ENCODE measurements at places on chromosomes 16 and 17.

GRCh38 chr17:19958023-19958422 is 19.6 kb downstream of the AKAP10 start:
- no peak for DNase-seq

- no peak for DNase-seq
These were observed 160.4 kb downstream of the ABCA8 start for GRCh38 chr17:68794636-68795434.

- DNase-seq: no peak
These were observed 3.6 kb upstream of the WDR24 start for GRCh38 chr16:693766-694165.

GRCh38 chr17:78929908-78930775 is 5.0 kb upstream of the TIMP2 start:
- no peak for DNase-seq

- no peak for DNase-seq
These were observed 405 bp upstream of the CBLN1 start for GRCh38 chr16:49281843-49282642.

DNA sequence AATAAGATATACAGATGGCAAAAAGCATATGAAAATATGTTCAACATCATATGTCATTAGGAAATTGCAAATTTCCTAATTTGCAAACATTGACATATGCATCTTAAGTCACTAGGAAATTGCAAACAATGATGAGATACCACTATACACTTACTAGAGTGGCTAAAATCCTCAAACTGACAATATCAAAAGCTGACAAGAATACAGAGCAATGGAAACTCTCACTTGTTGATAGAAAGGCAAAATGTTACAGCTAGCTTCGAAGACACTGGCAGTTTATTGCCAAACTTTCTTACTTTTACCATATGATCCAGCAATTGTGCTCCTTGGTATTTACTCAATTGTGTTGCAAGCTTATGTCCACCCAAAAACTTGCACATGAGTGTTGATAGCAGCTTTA is 5.0 kb upstream of the IL4R start:
- DNase-seq: no peak

- no peak for DNase-seq
These were observed 27.8 kb upstream of the TMEM220 start for GRCh38 chr17:10757647-10758046.

All from activated CD4-positive, CD25-positive, alpha-beta regulatory T cell (primary cell).